ENCODE measurements at places on chromosomes 3 and 15.

- no peak for DNase-seq
Observed at GRCh38 chr3:179872842-179873241, 163.9 kb downstream of the PEX5L start.

GRCh38 chr3:128575777-128576176 is 74.8 kb downstream of the RPN1 start:
- DNase-seq = no peak

DNA sequence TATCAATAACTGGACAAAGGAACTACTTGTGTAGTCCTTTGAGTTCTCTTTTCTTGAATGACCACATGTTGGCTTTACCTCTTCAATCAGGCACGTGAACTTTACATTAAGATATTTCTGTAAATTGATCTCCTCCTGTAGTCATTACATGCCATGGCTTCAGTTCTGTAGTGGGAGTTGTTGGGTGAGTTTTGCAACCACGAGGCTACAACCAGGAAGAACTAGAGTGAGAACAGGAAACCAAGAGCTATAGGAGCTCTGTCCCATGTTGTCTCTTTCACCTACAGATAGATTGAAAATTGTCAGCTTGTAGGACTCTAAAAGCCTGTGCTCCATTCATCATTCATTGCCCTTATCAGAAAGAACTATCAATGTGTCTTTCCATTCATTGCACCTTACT is 2.0 kb downstream of the RSRC1 start:
- no peak for DNase-seq

GRCh38 chr3:33993631-33994030 is 195.2 kb downstream of the PDCD6IP start:
- DNase-seq = no peak

DNA sequence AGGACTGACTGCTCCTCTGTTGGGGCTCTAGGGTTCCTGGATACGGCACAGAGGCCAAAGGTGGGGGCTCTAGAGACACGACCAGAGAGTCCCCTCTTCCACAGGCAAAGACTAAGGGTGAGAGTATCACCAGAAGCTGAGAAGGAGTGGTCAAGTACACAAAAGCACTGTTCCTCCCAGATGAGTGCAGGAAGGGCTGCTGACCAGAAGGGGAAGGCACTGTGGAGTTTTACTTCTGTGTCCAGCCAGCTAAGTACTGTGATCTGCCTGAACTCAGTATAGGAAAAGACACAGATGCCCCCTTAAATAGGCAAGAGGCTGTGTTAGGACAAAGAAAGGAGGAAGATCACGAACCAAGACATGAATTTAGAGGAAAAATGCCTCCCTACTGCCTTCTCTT is 11.7 kb downstream of the MRPS11 start:
- DNase-seq = no peak

DNA sequence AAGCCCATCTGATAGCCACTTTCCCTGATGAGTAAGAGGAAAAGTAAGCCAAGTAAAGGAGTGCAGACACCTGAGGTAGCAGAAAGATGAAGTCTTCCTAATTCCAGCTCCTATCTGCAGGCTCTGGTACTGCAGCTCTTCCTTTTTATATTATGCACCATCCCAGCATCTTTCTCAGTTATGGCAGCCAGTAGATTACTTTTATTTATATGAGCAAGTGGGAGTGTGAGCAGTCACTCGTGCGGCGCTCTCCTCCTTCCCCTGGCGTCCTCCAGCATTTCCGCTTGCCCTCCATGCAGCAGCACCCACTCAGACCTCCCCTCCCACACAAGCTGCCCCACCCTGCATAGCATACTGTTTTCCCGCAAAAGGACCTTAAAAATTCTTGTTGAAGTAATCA is 465.9 kb upstream of the DPPA4 start:
- DNase-seq = no peak

GRCh38 chr3:31957106-31957505 is 24.0 kb downstream of the OSBPL10 start:
- no peak for DNase-seq

DNA sequence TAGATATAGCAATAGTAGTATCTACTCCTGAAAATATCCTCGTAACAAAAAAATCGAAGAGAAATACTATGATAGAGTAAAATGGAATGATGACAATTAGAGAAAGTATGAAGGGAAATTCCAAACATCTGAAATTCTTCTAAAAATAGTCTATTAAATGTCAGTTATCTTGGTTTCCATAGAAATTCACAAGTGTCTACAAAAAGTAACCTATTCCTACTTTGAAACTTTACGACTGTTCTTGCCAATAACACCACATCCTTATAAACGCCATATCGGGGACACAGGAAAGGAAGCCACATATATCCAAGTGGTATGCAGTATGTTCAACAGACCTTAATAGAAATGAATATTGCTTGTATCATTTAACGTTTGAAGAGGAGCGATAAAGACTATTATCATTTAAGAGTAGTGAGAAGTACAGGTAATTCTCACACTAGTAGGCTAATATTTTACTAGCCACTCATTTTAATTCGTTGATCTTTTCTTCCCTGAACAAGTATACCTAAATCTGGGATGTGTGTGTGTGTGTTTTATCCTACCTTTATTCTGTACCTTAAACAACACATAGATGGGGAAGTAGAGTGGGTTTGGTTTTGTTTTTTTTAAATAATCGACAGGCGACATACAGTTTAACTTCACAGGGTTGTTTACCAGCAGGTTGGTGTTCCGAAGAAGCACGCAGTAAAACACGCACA is 1.2 kb downstream of the GPR176 start:
- DNase-seq = no peak

DNA sequence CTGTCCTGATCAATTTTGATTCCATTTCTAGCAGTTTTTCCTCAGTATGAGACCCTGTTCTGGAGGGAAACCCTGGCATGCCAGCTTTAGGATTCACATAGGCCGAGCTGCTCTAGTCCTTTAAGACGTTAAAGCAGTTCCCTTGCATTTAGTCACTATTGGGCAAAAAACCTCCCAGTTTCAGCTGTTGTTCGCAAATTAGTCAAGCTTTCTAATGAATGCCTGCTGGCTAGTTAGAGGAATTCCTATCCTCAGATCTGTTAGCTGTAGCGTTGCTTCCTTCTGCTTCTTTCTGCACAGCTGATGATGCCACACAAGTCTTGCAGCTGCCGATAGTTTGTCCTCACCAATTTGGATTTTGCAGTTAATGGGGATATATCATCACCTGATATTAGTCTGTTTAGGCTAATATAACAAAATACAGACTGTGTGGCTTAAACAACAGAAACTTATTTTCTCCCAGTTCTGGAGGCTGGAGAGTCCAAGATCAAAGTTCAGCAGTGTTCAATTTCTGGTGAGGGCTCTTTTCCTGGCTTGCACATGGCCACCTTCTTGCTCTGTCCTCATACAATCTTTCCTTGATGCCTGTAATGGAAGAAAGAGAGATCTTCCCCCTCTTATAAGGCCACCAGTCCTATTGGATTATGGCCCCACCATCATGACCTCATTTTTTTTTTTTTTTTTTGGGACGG is 7.5 kb upstream of the UBL7 start:
- no peak for DNase-seq

DNA sequence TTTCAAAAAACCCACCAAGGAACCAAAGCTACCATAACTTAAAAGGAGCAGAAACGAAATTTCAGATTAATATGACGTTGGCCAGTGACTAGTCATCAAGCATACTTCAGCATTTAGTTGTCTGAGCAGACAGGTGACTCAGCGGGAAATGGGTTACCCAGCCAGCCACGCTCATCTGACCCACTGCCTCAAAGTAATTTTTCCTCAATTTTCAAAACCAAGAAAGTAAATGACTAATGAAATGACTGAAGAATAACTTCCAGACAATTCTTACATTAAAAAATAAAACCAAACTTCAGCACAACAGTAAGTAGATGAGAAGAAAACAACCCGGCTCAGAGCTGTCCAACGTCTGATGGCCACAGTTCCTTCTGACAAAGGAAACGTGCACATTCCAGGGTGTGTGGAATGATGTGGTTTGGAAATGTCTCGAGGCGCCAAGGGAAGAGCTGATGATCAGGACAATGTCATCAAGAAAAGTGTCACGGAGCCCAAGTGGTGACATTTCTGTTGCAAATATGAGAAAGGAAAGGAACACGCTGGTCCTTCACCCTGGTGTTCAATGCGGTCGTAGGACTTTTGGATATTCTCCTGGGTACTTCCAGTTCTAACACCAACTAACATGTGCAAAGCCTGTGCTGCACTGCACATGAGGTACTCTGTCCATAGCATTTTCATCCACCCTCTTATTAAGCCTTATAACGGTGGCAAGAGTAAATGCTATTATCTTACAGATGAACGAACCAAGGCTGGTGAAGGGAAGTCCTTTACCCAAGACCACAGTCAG is 79.1 kb downstream of the FOXP1 start:
- no peak for DNase-seq

DNA sequence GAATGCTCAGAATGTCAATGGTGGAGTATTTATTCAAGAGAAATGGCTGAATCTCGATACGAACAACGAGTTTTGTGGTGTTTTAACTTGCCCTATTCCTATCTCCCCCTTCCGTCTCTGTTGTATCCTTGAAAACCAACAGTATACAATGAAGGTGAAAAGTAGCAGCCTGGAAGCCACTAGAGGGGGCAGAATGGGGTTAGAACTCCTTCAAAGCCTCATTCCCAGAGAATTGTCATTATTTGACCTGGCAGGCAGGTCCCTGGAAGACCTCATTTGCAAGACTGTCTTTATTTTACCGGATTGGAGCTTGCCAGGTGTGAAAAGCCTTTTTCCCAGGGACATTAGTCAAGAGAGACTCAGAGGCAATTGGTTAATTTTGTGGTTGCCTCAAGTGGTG is 139.4 kb downstream of the LRRC28 start:
- DNase-seq = no peak

DNA sequence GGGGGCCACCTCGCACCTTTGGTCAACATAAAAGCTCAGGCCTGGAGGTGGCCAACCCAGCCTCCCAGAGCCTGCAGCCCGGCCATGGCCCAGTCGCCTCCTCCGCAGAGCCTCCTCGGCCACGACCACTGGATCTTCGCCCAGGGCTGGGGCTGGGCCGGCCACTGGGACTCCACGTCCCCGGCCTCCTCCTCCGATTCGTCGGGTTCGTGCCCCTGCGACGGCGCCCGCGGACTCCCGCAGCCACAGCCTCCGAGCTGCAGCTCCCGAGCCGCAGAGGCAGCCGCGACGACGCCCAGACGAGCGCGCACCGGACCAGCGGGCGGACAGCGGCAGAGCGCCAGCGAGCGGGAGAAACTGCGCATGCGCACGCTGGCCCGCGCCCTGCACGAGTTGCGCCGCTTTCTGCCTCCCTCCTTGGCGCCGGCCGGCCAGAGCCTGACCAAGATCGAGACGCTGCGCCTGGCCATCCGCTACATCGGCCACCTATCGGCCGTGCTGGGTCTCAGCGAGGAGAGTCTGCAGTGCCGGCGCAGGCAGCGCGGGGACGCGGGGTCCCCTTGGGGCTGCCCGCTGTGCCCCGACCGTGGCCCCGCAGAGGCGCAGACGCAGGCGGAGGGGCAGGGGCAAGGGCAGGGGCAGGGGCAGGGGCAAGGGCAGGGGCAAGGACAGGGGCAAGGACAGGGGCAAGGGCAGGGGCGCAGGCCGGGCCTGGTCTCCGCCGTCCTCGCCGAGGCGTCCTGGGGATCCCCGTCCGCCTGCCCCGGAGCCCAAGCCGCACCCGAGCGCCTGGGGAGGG is at the start of gene MESP2:
Gene MESP2, plus strand, starts transcription at position 59 of the 799 bp plus-strand sequence. Its CDS starts 26 bp downstream, at position 85.
- DNase-seq = peak; percentile 78

- DNase-seq = no peak
Observed at GRCh38 chr3:131735116-131735515, 232.3 kb upstream of the MRPL3 start.

DNA sequence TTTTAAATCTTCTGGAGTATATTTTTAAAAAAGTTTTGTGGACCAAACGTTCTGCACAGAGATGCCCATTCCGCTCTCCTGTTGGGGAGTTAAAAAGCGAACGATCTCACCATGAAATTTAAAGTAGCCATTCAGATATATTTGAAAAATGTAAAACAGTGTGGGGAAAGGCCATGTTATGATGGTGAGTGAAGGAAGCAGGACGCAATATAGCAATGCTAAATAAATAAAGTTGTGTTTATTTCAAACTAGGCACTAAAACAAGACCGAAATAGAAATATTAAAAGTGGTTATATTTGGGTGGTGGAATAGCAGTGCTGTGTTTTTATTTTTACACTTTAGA is 327 bp upstream of the CCDC13 start:
- DNase-seq = no peak

GRCh38 chr3:36648241-36649034 is 115.9 kb downstream of the DCLK3 start:
- no peak for DNase-seq

- no peak for DNase-seq
Observed at GRCh38 chr15:70810916-70811578, 42.9 kb downstream of the LARP6 start.

- no peak for DNase-seq
Observed at GRCh38 chr3:73605412-73605811, 19.3 kb downstream of the PDZRN3 start.

DNA sequence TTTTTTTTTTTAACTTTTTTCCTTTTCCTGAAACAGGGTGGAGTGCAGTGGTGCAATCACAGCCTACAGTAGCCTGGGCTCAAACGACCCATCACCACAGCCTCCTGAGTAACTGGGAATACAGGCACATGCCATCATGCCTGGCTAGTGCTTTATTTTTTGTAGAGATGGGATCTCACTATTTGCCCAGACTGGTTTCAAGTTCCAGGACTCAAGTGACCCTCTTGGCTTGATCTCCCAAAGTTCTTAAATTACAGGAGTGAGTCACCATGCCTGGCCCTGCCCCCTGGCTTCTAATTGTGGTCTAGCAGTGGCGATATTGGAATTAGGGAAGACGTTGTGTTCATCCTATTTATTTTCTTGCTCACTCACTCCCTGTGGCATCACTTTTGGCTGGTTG is 1138.4 kb downstream of the SI start:
- no peak for DNase-seq

GRCh38 chr15:50828610-50829206 is 63.2 kb upstream of the SPPL2A start:
- no peak for DNase-seq

DNA sequence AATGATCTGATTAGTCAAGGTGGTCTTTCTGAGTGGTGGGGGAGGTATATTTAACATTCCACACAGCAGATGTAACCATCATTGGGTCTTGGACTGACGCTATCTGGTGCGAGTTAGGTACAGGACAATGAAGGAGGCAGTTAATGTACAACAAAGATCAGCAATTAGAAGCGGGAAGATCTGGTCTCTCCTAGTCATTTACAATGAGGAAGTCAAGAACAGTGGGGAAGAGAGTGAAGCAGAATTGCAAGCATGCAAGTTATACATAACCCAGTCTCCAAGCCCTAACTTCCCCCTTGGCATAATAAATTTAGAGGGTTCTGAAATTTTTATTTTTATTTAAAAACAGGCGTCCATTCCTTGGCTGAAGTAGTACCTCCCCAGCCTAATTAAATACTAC is 14.1 kb downstream of the GPD1L start:
- no peak for DNase-seq

- no peak for DNase-seq
Observed at GRCh38 chr3:177300039-177300833, 103.0 kb upstream of the TBL1XR1 start.

DNA sequence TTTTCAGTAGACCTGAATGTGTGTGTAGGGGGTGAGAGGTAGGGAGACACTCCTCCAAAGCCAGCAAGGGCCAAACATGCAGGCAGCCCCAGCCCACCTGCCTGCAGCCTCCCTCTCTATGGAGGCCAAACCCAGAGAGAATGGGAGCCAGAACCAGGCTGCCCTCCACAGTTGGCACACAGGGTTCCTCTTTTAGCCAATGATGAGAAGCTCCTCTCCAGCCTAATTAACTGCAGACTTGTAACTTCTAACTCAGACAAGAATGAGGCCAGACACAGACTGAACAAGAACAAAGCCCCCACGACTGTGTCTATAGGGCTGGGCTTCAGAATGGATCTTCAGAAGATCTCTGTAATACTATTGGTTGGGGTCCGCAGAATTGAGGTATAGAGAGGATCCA is 12.3 kb upstream of the TLE3 start:
- no peak for DNase-seq

GRCh38 chr3:55650011-55650410 is 162.9 kb upstream of the WNT5A start:
- DNase-seq = no peak
